ENCODE measurements at places on chromosomes 5 and 9.

DNA sequence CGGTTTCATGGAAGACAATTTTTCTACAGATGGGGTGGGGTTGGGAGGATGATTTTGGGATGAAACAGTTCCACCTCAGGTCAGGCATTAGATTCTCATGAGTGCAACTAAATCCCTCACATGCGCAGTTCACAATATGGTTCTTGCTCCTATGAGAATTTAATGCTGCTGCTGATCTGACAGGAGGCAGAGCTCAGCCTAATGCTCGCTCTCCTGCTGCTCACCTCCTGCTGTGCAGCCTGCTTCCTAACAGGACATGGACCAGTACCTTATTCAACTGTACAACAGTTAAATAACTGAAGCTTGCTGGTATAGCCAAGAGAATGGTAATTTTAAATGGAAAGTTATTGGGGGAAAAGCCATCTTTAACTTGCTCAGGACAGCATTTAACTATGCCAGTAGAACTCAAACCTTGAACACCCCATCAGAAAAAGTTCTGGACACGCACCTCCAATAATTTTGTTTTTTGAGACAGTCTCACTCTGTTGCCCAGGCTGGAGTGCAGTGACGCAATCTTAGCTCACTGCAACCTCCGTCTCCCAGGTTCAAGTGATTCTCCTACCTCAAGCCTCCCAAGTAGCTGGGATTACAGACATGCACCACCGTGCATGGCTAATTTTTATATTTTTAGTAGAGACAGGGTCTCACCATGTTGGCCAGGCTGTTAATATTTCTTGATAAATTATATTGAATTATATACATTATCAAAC, 27.7 kb downstream of the HMGCR start:
- no peak overlapping the region for H3K27ac ChIP-seq
- no peaks in the 10 kb centered on the region for H3K4me1 ChIP-seq

GRCh38 chr5:110909950-110910349, 161.6 kb upstream of the TSLP start:
- H3K4me1 ChIP-seq, result no peaks in the 10 kb centered on the region
- no peaks in the 10 kb centered on the region for H3K36me3 ChIP-seq
- no peak for DNase-seq

GRCh38 chr9:87556039-87556438, 58.4 kb downstream of the DAPK1 start:
- H3K27me3 ChIP-seq, result no peaks in the 10 kb centered on the region
- no peak for DNase-seq
- no peak overlapping the region for H3K4me3 ChIP-seq
- no peaks in the 10 kb centered on the region for H3K4me1 ChIP-seq

- H3K4me3 ChIP-seq, result no peak overlapping the region
- no peak overlapping the region for H3K27ac ChIP-seq
- H3K4me1 ChIP-seq, result peaks cover 70% of the 10 kb centered on the region
- no peaks in the 10 kb centered on the region for H3K27me3 ChIP-seq
Observed at GRCh38 chr5:76473661-76474060, 70.6 kb downstream of the IQGAP2 start.

GRCh38 chr9:130940693-130941576, 1.9 kb upstream of the FIBCD1 start:
- H3K36me3 ChIP-seq, result no peaks in the 10 kb centered on the region
- DNase-seq, result peak; percentile 53
- H3K4me1 ChIP-seq, result peaks cover 6% of the 10 kb centered on the region
- H3K27ac ChIP-seq, result no peak overlapping the region
- H3K27me3 ChIP-seq, result peaks cover 55% of the 10 kb centered on the region

DNA sequence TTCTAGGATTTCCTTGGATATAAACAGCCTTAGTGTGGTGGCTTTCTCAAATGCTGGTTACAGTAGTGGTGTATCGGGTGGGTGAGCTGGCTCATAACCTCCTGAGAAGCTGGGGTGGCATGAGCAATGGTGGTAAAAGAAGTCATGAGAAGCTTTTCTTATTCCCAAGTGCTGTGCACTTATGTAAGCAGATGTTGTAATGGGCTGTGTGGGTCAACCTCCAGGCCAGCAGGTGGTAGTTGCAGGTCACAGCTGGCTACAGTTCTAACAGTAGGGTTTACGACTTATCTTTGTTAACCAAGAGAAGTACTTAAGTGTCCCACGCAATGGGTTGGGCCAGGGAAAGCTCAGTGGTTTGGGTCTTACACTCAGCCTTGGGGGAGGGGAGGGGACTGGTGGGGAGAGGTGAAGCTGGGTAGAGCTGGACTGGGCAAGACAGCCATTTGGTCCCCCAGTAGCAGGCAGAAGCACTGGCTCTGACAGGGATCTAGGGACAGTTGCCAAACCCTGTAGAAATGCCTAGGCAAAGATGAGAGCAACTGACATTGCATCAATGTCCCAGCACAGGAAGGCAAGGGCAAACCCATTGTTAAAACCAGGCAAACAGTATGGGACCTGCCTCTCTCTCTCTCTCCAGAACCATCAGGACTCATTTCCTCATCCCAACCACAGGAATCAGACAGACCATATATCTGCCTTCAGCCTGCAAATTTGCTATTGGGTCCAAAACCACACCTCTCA, 76.8 kb downstream of the RNF130 start:
- H3K4me1 ChIP-seq, result no peaks in the 10 kb centered on the region
- H3K27ac ChIP-seq, result no peak overlapping the region
- no peaks in the 10 kb centered on the region for H3K36me3 ChIP-seq

DNA sequence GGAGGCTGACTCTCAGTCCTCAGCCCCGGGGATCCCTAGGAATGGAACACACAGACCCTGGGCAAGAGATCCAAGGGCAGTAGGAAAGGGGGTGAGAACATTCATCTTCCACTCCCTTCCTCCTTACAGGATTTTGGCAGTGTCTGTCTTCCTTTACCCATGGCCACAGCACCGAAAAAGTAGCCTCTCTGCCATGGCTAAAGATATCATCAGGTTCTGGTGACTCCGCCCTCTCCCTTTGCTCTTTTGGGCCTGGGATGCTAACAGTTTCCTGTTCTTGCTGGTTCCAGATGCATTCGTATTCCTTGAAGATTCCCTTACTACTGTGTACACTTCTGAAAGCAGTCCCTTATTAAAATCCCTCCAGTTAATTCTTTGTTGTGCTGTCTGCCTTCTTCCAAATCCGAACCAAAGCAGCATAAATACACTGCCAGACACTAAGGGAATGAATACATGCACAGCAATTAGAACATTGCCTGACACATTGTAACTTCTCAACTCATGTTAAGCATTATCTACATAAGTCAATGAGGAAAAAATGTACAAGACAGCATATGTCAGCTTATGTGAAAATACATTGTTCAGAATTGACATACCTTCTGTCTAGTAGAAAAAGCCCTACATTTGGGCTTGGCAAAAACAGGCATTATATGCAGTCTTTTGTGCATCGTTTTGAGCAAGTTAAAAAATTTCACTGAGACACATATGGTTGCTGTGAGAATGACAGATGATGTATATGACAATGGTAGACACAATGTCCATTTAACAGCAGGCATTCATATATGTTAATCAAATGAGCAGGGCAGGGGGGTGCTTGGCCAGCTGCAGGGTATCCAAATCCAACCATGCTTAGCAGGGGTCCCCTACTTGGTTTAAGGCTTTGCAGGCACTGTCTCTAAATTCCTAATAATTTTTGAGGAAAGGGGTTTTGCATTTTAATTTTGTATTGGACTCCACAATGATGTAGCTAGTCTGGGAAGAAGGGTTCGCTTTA, 58.8 kb upstream of the RAI14 start:
- no peaks in the 10 kb centered on the region for H3K27me3 ChIP-seq
- H3K27ac ChIP-seq, result no peak overlapping the region
- DNase-seq, result no peak
- H3K36me3 ChIP-seq, result no peaks in the 10 kb centered on the region
- H3K4me3 ChIP-seq, result no peak overlapping the region
- H3K4me1 ChIP-seq, result no peaks in the 10 kb centered on the region

- no peak for DNase-seq
- H3K36me3 ChIP-seq, result peaks cover 9% of the 10 kb centered on the region
- no peaks in the 10 kb centered on the region for H3K4me1 ChIP-seq
- H3K27ac ChIP-seq, result no peak overlapping the region
- no peaks in the 10 kb centered on the region for H3K27me3 ChIP-seq
Observed at GRCh38 chr5:37355161-37355560, 15.7 kb downstream of the NUP155 start.

GRCh38 chr5:160369990-160370712, at the start of gene C1QTNF2:
C1QTNF2 (minus strand) TSS chr5:160370626; CDS start chr5:160355011, 15,615 bp downstream.
- peaks cover 17% of the 10 kb centered on the region for H3K27me3 ChIP-seq
- H3K27ac ChIP-seq, result no peak within 1 kb of the TSS
- no peaks in the 10 kb centered on the region for H3K36me3 ChIP-seq
- no peak within 1 kb of the TSS for H3K4me3 ChIP-seq

- peaks cover 17% of the 10 kb centered on the region for H3K36me3 ChIP-seq
- H3K4me1 ChIP-seq, result no peaks in the 10 kb centered on the region
- no peak overlapping the region for H3K27ac ChIP-seq
- no peaks in the 10 kb centered on the region for H3K27me3 ChIP-seq
- no peak for DNase-seq
Observed at GRCh38 chr9:130095872-130096271, 42.2 kb downstream of the GPR107 start.

- H3K27me3 ChIP-seq, result no peaks in the 10 kb centered on the region
- H3K27ac ChIP-seq, result no peak overlapping the region
- H3K4me1 ChIP-seq, result no peaks in the 10 kb centered on the region
- no peak for DNase-seq
- H3K4me3 ChIP-seq, result no peak overlapping the region
- H3K36me3 ChIP-seq, result no peaks in the 10 kb centered on the region
Observed at GRCh38 chr5:125696762-125697161, 726.4 kb upstream of the GRAMD2B start.

- H3K4me3 ChIP-seq, result no peak overlapping the region
- no peaks in the 10 kb centered on the region for H3K36me3 ChIP-seq
- no peaks in the 10 kb centered on the region for H3K4me1 ChIP-seq
- no peaks in the 10 kb centered on the region for H3K27me3 ChIP-seq
- DNase-seq, result no peak
Observed at GRCh38 chr9:5908918-5909317, 18.2 kb downstream of the MLANA start.

- no peaks in the 10 kb centered on the region for H3K36me3 ChIP-seq
- no peaks in the 10 kb centered on the region for H3K27me3 ChIP-seq
- H3K27ac ChIP-seq, result no peak overlapping the region
Observed at GRCh38 chr9:137460363-137461315, 1.5 kb upstream of the NSMF start.

DNA sequence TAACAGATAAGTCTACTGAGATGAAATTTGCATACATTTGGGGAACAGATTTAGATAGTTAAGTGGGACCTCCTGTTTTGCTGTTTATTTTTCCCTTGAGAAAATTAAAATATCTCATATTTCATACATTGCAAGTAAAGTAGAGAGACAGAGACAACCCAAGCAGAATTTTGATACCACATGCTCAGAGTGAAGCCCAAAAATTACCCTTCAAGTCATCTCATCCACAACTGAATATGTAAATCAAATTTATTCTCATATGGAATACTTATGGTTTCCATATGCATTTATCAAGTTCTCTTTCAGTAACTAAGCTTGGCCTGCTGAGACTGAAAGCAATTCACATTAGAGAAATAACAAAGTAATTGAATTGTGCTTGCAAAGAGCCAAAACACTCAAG, 474.4 kb downstream of the SEMA5A start:
- no peaks in the 10 kb centered on the region for H3K27me3 ChIP-seq
- no peak for DNase-seq
- H3K4me3 ChIP-seq, result no peak overlapping the region
- H3K36me3 ChIP-seq, result no peaks in the 10 kb centered on the region
- H3K27ac ChIP-seq, result no peak overlapping the region

DNA sequence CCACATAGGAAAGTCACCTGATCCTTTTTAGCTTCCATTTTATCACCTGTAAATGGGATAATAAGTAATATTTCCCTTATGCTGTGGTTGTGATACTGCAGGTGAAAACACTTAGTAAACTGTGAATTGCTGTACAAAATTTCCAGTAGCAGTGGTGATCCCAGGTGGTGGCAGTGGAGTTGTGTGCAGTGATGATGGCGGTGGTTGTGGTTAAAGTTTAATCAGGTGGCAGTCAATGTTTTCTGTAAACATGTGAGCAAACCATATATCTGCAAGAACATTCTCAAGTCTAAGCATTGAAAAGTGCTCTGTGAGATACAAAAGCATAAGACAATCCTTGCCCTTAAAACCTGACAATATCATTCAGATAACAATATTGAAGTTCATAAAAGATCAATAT, 480.2 kb downstream of the RASEF start:
- H3K36me3 ChIP-seq, result no peaks in the 10 kb centered on the region
- H3K4me1 ChIP-seq, result no peaks in the 10 kb centered on the region
- H3K4me3 ChIP-seq, result no peak overlapping the region
- no peaks in the 10 kb centered on the region for H3K27me3 ChIP-seq

GRCh38 chr5:82234885-82235284, 43.3 kb downstream of the RPS23 start:
- no peaks in the 10 kb centered on the region for H3K36me3 ChIP-seq
- no peak overlapping the region for H3K27ac ChIP-seq
- DNase-seq, result no peak
- no peak overlapping the region for H3K4me3 ChIP-seq
- no peaks in the 10 kb centered on the region for H3K4me1 ChIP-seq
- H3K27me3 ChIP-seq, result no peaks in the 10 kb centered on the region

GRCh38 chr5:100787648-100788047, 115.4 kb downstream of the ST8SIA4 start:
- H3K27me3 ChIP-seq, result no peaks in the 10 kb centered on the region
- no peak overlapping the region for H3K27ac ChIP-seq
- no peak for DNase-seq
- H3K36me3 ChIP-seq, result no peaks in the 10 kb centered on the region
- H3K4me3 ChIP-seq, result no peak overlapping the region

DNA sequence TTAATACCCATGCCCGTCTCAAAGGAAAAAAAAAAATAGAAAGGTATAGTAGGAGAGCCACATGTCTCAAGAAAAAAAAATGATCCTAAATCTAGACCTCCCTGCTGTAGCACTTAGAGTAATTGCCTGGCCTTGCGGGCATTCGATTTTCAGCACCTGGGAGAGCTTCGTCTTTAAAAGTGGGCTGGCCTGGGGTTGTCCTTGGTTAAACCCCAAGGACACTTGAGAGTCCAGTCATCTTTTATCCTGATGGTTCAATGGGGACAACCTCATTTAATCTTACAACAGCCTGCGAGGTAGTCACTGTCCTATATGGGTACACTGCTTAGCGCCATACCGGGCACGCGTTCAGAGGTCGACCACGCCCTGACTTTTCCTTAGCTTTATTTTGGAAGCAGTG, 60.1 kb downstream of the MAT2B start:
- H3K4me3 ChIP-seq, result no peak overlapping the region
- H3K27ac ChIP-seq, result no peak overlapping the region
- peaks cover 27% of the 10 kb centered on the region for H3K27me3 ChIP-seq
- peaks cover 12% of the 10 kb centered on the region for H3K4me1 ChIP-seq
- no peaks in the 10 kb centered on the region for H3K36me3 ChIP-seq
- DNase-seq, result no peak

Data from CD8-positive, alpha-beta memory T cell (primary cell).